ENCODE measurements at places on chromosomes 3 and 15.

- DNase-seq, result no peak
These were observed 95.9 kb upstream of the AKAP13 start for GRCh38 chr15:85284497-85284896.

GRCh38 chr3:54660714-54661132 is 267.1 kb downstream of the LRTM1 start:
- DNase-seq, result no peak

DNA sequence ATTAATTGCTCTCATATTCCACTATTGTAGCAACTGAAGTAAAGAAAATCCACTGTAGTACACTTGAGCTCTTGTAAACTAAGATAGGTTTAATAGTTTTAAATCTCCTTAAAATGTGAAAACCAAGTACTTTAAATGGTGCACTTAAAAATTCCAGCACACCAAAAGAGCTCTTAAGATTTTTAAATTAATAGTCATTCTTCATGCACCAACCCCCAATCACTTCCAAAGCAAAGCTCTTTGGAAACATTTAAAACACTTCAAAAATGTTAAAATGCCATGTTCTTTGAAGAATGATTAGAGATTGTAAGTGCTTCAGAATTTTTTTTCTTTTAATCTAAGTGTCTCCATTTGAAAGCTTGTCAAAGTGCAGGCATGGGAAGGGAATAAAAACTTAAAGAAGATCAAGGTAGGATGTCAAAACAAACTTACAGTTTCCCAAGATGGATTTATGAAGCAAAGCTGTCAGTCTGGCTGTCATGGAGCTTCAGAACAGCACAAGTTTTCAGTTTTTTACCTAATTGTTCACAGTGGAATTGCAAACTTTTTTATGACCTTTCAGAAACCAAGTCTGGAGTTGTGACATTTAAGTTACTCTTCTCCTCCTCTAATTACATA is 84.3 kb downstream of the ARPP21 start:
- DNase-seq, result no peak

GRCh38 chr15:62951481-62951880 is 91.1 kb upstream of the TPM1 start:
- no peak for DNase-seq

DNA sequence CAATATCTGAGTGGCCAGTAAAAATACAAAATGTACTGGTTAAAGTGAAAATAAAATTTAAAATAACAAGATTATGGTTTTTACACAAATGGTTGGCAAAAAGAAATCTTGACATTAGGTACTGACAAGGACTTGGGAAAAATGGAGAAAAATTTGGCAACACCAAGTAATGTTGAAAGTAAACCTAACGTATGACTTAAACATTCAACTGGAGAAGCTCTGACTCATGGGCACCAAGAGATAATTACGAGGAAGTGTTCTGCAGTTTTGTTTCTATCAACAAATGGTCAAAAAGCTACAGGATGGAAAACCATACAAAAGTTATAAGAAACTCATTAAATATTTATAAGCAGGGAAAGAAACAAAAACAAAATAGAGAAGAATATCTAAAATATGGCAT is 177.7 kb downstream of the ZNF385D start:
- no peak for DNase-seq

DNA sequence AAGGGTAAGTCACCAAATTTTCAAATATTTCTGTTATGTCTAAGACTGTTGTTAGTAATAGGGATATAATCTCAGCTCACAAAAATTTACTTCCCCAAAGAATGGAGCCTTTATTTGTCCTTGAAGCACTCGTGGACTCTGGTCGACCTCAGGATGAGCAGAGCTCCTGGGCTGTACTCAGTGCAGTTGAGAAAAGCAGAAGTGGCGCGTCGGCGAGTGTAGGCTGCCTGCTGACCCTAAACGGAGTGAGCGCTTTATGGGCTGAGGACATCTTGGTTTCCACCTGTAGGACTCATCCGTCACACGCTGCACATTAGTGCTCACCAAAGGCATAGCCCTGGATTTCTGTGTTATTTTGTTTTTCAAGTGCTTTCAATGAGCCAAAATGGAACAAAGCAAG is 11.0 kb downstream of the GABRA5 start:
- no peak for DNase-seq

GRCh38 chr3:105842943-105843342 is 25.9 kb downstream of the CBLB start:
- no peak for DNase-seq

DNA sequence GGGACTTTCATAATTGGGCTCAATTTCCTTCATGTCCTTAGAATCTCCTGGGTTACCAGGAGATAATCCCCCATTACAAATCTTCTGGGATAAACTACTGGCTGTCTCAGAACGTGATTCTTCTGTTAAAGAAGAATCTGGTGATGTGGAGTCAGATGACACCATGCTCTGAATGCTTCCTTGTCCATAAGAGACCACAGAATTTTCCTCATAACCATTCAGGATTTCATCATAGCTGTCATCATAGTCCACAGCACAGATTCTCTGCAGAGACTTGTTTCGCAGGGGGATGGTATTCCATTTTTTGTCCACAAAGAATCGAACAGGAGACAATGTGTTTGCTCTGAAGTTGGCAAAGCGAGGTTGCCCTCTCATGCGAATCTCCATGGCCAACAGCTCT is 109.8 kb upstream of the TSPAN3 start:
- peak; percentile 52 for DNase-seq

- no peak for DNase-seq
These were observed 19.8 kb downstream of the MESP1 start for GRCh38 chr15:89731275-89731674.

DNA sequence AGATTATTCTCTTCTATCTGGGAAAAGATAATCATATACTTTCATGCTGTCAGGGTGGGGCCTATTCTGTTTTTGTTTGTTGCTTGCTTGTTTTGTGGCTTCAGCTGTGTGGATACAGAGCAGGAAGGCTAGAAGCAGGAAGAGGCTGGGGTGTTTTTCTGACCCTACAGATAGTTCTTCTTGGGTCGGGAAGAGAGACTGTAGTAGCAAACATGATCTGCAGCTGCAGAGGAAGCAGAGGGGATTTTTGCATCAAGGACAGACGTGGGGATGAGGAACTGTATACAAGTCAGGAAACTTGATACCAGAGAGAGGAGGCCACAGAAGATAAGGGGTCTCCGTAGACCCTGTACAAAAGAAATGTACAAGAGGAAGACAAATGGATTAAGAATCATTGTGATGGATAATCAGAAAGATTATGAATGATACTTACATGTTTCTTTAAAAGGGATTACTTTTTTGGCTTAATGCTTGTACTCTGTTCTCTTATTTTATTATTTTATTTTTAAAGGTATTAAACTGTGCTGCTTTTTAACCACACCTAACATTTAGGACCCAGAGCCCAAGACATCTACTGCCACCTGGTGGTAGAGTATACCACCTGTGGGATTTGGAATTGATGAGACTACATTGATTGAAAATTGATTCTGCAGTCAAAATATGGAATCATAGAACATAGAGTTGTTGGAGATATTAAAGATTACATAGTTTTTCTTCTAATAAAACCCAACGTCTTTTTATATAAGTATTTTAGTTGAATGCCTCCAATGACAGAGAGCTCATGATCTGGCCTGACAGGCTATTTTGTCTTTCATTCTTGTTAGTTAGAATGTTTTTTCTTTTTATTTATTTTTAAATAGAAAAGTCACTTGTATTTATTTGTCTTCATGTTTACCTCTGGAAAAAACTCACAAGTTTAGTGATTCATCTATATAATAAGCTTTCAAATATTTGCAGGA is 87.3 kb upstream of the ROPN1 start:
- peak; percentile 68 for DNase-seq

DNA sequence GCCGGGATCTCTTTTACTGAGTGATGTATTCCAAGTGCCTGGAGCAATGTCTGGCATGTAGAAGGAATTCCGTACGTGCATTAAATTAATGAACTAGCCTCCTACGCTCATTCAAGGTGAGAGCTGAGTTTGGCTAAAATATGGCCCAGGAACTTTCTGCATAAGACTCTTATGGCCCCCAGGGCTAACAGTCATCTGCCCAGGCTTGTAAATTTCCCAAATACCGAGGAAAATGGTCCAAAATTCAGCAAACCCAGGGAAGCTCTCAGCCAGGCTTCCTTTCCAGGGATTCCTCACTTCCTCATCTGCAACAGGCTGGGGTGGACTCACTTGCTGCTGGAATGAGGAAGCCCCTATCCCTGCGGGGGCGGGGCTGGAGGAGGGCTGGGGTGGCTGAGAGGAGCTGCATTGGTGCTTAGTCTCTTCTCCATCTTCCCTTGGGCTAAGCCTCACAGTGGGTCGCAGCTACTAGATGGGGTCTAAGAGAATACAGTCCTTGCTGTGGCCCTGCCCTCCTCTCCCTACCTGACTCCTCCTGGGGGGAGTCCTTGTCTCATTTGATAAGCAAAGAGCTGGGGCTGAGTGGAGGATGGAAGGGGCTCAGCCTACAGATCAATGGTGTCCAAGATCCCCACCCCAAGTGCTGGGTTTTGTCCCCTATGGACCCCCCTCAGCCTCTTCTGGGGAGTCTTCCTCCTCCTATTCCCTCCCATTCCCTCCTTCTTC is 28.5 kb upstream of the APOD start:
- no peak for DNase-seq

DNA sequence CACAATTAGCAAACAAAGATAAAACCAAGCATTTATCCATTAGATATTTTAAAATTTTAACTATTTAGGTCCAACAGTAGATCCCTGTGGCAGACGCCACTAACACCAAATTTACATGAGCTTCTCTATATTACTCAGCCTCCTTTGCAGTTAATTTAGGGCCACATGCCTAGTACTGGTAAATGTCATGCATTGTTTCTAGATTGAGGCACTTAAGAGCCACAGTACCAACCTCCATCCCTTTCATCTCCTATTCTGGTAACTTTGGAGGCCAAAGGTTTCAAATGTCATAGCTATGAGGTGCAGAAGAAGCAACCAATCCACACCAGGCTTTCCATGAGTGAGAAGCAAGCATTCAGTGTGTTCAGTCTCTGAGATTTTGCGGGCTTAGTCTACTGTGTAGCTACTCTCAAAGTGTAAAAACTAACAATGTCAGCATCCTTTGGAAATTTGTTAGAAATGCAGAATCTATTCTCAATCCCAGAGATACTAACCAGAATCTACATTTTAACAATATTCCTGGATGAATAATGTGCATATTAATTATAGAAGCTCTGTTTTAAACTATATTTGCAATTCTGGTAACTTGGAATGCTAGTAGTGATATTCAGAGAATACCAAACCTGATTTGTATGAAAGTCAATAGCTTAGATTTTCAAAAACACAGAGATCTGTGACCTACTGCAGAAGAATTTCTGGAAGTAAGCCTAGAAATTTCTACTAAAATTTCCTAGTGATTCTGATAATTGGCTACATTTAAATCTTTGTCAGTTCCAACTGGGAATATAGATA is 206.3 kb upstream of the CD96 start:
- no peak for DNase-seq

GRCh38 chr3:136626493-136626892 is 125.7 kb downstream of the STAG1 start:
- no peak for DNase-seq

DNA sequence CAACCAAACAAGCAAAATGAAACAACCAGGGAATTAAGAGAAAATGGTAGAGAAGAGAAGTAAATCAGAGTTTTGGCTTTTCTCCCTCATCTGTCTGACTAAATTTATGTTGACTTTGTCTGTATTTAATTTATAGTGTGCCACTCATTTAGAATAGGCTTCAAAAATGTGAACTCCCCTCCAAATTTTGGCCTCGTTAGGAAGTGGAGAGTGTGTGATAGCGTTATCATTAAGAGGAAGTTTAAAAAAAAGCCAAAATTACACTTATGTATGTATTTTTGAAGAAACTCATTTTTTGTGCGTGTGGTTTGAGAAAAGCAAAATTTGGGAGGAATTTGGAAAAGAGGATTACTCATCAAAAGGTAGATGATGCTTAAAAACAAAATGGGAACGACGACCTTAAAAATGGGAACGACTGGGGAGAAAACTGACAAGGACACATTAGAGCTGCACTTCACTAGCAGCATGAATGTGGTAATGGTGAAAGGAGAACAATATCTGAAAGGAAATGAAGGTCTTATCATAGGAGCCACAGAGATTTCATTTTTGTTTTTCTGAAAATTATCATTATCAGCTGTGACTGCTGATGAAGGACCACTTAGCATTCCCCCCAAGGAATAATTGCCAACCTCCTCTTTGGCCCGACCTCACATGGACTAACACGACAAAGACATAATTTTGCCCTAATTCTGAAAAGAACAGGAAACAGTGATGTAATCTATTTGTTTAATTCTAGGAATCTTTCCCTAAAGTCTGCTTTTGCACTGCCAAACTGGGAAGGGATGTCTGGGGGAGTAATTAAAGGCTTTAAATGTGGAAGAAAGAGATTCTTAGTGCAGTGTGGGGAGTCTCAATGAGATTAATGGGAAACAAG is 163.2 kb upstream of the P2RY1 start:
- DNase-seq, result no peak

DNA sequence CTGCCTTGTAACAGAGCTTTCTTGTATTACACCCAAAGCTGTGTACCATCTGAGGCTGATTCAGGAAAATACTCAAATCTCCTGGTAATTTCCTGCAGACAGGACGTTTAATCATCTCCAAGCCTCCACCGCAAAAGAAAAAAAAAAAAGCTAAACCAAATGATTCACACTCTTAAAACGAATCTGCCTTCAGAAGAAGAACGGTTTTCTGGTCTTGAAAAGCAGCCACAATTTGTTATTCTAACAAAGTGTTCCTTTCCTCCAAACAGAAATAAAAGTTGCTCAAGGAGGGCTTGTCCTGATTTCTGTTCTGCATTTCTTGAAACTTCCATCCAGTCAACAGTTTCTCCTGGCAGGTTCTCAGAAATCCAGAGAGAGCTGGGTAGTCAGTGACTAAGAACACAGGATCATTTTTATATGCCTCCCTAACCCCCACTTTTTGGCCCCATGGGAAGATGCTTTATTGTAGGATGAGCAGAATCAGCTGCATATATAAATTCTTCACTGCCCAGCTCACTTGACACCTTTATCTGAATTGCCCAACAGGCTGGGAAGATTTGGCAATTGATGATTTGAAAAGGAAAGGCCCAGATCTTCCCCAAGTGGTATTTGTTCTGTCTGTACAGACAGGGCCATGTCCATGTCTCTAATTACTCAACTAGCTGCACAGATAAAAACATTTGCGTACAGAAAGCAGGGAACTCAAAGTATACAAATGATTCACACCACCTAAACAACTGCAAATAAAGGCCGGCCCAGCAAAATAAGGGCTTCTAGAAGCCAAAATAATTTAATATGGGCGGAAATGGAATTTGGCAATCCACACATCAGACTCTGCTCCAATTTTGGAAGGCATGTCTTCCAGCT is 41.0 kb upstream of the PRICKLE2 start:
- DNase-seq, result no peak
